Activated CD4-positive, alpha-beta T cell treated with anti-CD3 and anti-CD28 coated beads, Interleukin-10, Interleukin-2, amounts not matched to agents 100 ng/mL and 50 ng/mL, durations not matched to agents 16 hours and 8 hours (primary cell): ENCODE measurements at places on chromosomes 3 and 15.
A peak's percentile ranks its signal among the peaks of the same experiment; 100 is the strongest.

- no peak for DNase-seq
These were observed 10.7 kb downstream of the BDH1 start for GRCh38 chr3:197545101-197545500.

GRCh38 chr3:46995901-46996562 lies 16.6 kb downstream of the NBEAL2 start:
- no peak for DNase-seq

DNA sequence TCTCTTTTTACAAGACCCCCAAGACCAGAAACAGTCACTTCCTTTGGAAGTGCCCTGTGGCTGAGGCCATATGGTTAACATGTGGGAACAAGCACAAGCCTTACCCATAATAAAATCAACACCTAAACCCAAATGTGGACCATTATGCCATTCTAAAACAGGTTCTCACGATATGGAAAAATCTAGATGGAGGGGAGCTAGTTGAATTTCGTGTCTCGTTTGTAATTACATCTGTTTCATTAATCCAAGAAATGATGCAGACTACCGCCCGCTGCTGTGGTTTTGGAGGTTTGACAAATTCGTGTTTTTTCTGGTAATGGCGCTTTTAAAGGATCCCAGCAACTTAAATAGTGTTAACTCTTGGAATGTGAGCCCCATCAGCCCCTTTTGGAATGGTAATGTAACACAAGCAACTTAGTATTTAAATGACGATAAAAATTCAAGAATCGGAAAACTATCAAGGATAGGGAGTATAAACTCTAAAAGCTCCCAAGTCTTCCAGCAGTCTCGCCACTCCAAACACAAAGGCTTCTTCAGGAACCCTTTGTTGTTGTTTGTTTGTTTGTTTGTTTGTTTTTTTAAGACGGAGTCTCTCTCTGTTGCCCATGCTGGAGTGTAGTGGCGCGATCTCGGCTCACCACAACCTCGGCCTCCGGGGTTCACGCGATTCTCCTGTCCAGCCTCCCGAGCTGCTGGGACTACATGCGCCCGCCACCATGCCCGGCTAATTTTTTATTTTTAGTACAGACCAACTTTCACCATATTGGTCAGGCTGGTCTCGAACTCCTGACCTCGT lies 1.1 kb downstream of the CNBP start:
- peak; percentile 54 for DNase-seq

DNA sequence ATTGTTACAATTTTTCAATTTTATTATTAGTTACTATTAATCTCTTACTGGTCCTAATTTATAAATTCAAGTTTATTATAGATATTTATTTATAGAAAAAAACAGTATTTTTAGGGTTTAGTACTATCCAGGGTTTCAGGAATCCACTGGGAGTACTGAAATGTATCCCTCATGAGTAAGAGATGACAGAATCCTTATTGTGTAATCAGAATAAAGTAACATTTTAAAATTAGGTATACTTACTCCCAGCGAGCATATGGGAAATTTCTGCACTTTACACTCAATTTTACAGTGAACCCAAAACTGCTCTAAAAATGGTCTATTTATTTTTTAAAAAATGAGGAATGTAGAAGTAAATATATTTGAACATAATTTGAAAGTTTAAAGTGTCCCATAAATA lies 202.7 kb downstream of the CGGBP1 start:
- no peak for DNase-seq

DNA sequence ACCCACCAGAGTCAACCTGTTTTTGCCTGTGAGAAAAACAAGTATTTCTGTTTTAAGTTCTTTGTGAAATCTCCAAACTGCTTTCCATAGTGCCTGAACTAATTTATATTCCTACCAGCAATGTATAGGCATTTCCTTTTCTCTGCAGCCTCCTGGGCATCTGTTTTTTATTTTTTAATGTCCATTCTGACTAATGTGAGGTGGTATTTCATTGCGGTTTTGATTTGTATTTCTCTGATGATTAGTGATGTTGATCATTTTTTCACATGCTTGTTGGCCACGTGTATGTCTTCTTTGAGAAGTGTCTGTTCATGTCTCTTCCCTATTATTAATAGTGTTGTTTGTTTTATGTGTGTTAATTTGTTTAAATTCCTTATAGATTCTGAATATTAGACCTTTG lies 820.5 kb downstream of the MCTP2 start:
- no peak for DNase-seq

DNA sequence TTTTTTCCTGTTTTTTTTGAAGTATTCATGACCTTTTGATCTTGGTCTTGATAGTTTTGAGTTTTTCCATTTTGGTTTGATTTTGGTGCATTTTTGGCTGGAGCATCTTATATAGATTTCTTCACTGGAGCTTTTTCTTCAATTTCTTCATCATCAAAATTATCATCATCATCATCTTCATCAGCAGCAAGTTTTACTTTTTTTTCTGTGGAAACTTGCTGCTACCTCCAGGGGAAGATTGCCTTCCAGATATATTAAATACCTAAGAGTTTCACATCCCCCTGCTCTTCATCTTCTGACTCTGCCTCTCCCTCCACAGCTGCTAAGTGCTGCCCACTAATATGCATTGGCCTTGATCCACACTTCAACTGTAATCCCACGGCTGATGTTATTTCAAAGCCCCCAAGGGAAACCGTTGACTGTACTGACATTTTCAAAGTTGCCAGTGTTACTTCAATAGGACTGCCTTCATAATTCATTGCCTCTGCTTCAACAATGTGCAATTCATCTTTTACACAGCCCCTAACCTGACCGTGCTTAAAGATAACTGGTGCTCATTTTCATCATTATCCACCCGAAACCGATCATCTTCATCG lies 151.7 kb downstream of the NR1D2 start:
- DNase-seq: no peak

DNA sequence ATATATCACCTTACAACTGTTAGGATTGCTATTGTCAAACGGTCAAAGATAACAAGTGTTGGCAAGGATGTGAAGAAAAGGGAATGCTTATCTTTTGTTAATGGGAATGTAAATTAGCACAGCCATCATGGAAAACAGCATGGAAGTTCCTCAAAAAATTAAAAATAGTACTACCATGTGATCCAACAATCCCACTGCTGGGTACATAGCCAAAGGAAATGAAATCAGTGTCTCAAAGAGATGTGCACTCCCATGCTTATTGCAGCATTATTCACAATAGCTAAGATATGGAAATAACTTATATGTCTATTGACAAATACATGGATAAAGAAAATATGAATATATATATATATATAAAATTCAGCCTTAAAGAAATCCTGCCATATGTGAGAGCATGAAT lies 274.6 kb downstream of the EDEM1 start:
- DNase-seq: no peak

DNA sequence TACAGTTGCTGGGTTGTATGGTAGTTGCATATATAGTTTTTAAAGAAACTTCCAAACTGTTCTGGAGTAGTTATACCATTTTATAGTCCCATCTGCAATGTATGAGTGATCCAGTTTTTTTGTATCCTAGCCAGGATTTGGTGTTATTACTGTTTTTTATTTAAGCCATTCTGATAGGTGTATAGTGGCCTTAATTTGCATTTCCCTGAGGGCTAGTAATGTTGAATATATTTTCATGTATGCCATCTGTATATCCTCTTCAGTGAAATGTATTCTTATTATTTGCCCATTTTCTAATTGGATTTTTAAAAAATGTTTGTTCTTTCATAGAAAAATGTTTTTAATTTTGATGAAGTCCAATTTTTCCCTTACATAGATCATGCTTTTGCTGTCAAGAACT lies 29.2 kb downstream of the PXK start:
- DNase-seq: no peak

- no peak for DNase-seq
These were observed 294.6 kb upstream of the TGFBR2 start for GRCh38 chr3:30311781-30312180.

DNA sequence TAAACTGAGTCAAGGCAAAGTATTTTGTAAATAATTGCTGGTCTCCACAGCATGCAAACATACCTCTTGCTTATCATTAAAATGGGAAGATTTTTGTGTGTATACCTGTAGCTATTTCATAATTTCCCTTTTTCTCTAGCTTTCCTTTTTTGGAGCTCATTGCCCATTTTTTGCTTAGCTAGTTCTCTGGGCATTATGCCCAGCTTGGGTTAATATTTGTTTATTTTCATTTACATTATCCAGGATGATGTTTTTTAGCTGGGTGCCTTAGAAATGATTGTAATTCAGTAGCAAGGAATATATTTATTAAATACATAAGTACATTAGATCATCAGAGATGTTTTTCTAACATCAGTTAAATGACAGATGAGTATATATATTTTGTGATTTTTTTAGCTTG lies 1271.7 kb upstream of the GBE1 start:
- no peak for DNase-seq

- no peak for DNase-seq
These were observed 46.8 kb downstream of the PDHB start for GRCh38 chr3:58386626-58387365.

DNA sequence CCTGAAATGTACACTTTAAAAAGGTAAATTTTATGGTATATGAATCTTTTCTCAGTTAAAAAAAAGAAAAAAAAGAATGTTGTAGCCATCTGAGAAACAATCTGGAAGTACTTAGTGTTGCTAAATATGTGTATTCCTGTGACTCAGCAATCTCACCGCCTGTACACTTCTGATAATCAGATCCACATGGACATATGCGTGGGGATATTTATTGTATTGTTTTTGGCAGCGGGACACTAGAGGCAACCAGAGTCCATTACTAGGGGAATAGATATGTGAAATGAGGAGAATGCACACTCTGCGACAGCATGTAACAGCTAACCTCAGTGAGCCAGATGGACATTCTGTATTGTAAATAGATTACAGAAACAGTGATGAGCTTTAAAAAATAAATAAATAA lies 65.4 kb downstream of the AQP9 start:
- DNase-seq: no peak

DNA sequence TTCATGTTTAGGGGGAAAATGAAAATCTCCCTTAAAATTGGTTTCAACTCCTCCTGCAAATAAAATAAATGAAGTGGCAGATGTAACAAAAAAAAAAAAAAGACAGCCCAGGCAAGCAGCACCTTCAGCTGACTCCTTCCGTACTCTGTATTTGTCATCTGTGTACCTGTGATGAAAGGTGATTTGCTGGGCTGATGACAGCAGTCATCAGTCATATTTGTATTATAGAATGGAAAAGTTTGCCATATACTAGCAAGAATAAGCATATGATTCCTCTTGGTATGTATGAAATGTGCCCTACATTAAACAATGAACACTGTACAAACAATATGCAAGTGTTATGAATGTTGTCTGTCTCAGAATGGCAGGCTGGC lies 44.1 kb upstream of the WWTR1 start:
- DNase-seq: peak; percentile 77

- no peak for DNase-seq
These were observed 18.6 kb downstream of the TMEM266 start for GRCh38 chr15:76078285-76078877.

- DNase-seq: no peak
These were observed 214.3 kb downstream of the MCTP2 start for GRCh38 chr15:94445566-94446160.

- DNase-seq: peak; percentile 64
These were observed 500 bp upstream of the ZSCAN2 start for GRCh38 chr15:84600331-84600686.

GRCh38 chr3:10768708-10769394 lies 47.2 kb upstream of the SLC6A11 start:
- no peak for DNase-seq

- no peak for DNase-seq
These were observed 24.5 kb upstream of the RNF111 start for GRCh38 chr15:58962662-58963565.

- DNase-seq: peak; percentile 56
These were observed 589.8 kb upstream of the DPPA4 start for GRCh38 chr3:109927161-109927560.

- DNase-seq: no peak
These were observed 243.8 kb upstream of the TOPAZ1 start for GRCh38 chr3:43997788-43998369.

DNA sequence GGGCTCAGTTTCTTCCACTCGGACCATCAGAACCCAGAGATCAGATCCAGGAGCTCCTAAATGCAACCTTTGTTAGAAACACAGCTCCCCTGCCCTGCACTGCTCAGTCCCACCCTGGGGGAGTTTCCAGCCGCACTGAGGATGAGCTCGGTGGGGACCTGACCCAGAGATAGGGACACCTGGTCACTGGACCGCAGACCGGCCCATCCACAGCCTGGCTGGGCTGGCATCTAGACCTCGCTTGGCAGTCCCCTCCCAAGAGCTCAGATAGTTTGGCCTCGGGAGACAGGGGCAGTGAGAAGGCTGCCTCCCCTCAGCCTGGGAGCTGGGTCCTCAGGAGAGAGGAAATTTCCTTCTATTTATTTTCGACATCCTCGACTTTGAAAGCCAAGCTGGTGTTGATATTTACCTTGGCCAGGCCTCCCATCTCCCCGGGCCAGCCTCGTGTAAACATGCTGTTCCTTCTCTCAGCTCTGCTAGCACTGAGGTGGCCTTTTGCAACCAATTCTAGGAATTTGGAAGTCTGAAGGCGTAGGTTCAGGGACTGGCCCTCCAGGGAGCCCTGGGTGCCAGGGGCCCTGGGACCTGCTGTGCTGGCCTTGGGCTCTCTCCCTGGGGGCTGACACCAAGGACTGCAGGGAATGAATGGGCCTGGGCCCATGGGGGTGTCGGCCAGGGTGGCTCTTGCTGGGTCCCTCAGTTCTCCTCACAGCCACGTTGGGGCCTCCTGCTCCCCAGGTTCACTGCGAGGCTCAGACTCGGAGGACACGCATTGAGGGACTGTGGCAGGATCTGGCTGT lies 90.1 kb downstream of the VGLL4 start:
- no peak for DNase-seq

DNA sequence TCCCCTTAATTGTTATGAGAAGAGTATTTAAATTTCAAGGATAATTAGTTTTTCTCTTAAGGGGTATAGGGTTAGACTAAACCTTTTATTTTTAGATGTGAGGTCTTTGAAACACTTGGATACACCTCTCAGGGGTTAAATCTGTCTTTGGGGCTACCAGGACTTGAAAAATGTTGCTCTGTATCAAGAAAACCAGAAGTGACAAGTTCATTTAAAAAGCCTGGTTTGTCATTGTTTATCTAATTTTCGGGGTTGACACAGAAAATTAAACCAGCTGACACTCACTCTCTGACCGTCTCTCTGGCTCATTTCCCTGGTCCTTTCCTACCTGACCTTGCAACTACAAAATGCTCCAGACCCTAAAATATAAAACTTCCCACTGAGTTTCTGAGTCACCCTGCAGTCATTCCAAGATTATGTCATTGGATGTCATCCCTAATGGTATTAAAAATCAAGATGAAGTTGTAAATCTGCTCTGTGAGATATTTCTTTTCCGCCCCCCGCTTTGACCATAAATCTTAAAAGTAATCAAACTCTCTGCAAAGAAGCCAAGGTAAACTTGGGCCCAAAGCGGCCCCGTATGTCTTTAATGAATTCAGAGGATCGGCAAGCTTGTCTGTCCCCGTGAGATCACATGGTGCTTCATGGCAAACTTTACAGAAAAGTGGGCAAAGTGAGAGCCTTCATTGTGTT lies 32.9 kb upstream of the SKOR1 start:
- DNase-seq: no peak

GRCh38 chr15:88985547-88986393 lies 72.6 kb upstream of the MFGE8 start:
- DNase-seq: no peak
